Fibroblast of skin of right biceps (primary cell): ENCODE measurements at places on chromosomes 11 and 22.

DNA sequence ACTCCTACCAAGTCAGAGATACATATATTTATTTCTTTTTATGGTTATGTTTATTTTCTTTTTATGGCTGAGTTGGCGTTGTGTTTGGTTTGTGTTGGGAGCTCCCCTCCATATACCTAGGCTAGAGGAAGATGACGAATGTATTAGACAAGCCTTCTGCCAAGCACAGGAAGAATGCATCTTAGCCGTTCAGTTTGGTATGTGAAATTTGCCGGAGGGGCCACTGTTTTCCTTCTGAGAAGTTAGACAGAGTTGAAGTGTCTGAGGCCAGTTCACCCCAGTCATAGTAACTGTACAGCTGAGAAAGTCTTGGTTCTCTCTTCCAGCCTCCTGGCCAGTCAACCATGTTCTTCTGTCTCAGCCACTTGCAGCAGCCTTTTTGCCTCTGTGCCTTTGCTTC, 29.8 kb downstream of the TEAD1 start:
- DNase-seq = no peak

DNA sequence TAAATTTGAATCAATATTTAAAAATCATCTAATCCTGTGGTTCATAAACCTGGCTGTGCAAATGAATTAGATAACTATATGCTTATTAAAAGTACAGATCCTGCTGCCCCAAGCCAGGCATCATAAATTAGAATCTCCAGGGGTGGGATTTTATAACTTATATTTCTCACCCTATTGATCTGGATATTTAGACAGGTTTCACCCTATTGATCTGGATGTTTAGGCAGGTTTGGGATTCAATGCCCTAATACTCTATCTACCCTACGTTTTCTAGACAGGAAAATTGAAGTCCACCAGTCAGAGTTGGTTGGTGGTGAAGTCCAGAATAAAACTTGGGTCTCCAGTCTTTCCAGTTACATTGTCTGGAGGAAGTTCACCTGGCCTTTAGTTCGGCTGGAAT, 2.6 kb downstream of the OR8B8 start:
- DNase-seq = no peak

DNA sequence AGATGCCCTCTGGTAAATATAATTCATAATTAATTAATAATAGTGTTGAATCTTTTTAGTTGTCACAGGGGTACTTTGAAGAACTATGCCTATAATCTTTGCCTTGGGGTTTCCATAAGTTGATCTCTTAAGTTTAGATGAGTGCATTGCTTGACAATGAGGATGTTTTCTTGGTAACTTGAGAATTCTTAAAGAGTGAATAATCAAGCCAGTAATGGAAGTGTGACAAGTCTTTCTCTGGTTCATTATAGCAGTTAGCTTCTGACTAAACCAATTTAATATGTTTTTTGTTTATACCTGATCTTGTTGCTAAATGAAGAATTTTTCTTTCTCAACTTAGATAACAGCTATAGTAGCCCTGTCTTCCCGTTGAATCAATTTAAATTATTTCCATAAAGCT, 46.2 kb downstream of the ATXN10 start:
- DNase-seq = peak; percentile 80

GRCh38 chr11:66289548-66290329, 796 bp upstream of the YIF1A start:
- no peak for DNase-seq

- peak; percentile 22 for DNase-seq
These were observed 3.7 kb downstream of the SLC39A13 start for GRCh38 chr11:47411884-47412746.

GRCh38 chr11:27460158-27460978, 12.2 kb downstream of the LGR4 start:
- DNase-seq = no peak

DNA sequence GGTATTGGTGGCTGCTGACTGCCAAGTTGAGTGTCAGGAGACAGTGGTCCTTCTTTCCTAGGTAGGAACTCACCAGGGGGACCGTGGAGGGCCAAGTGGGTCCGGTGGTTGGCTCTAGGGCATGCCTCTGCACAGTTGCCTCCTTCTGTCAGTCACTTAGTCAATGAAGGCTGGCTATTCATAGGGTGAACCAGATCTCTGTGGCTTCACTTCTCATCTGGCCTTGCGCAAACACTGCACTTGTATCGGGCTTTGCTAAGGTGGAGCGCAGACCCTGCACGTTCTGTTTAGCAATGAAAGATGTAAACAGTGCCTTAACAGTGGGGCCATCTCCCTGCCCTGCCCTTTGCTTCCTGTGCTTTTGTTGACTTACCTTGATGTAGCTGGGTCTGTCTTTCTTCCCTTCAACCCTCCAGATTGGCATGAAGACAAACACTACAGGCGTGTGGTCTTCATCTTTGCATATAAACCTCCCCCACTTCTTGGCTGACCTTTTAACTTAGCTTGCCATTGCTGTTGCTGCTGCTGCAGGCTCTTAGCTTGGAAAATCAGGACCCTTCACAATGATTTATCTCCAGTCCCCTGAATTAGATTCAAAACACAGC, 6.7 kb upstream of the SORL1-AS1 start:
- no peak for DNase-seq
